Thoracic aorta (tissue), 2 donors: ENCODE measurements at places on chromosomes 5 and 9. TPM values are rescaled to one million over a fixed set of nuclear protein-coding genes. Genes with fewer than 3 reads are reported as not detected.

GRCh38 chr9:75531588-75531987, 358.9 kb upstream of the PCSK5 start:
- DNase-seq = peak; percentile 25

The ZBTB26 gene
- total RNA-seq = 4.9 TPM

- no peak for DNase-seq
Measured at GRCh38 chr9:36029202-36029601, 7.5 kb upstream of the RECK start.

DNA sequence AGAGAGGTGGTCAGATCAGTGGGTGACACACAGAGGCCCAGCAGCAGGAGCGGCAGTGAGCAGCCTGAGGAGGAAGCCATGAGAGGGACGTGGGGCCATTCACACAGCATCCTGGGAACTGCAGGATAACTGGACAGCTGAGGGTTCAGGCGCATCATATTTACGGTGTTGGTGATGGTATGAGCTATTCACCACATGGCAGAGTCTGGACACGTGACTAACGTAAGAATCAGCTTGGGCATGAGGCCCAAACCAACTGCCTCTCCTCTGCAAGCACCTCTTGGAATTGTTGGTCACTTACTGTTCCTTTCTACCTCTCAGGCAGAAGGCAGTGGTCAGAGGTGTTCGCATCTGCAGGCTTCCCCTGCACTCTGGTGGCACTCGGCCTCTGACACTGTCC, 141.1 kb downstream of the ENTREP1 start:
- DNase-seq = no peak

DNA sequence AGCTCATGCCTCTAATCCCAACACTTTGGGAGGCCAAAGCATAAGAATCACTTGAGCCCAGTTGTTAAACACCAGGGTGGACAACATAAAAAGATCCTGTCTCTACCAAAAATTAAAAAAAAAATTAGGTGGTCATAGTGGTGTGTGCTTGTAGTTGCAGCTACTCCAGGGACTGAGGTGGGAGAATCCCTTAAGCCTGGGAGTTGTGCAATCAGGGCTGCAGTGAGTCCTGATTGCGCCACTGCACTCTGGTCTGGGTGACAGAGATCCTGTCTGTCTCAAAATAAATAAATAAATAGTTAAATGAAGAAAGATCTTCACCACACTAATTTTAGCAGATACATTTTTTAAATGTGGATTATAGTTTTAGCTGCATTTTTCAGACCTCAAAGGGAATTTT, 433.2 kb downstream of the MAT2B start:
- no peak for DNase-seq

The CDH9 gene
- not detected for total RNA-seq

GRCh38 chr5:154479160-154479943, 1.3 kb upstream of the HAND1 start:
- no peak for DNase-seq

The NR2F1 gene
- 3.4 TPM for total RNA-seq

- DNase-seq = no peak
Measured at GRCh38 chr9:35956651-35957050, 1.3 kb downstream of the OR2S2 start.

- no peak for DNase-seq
Measured at GRCh38 chr9:132216861-132217619, 55.2 kb downstream of the NTNG2 start.

The IL5 gene
- total RNA-seq = not detected

GRCh38 chr5:106728208-106728607, 942.5 kb downstream of the EFNA5 start:
- no peak for DNase-seq

The TMED7 gene
- 132 TPM for total RNA-seq

DNA sequence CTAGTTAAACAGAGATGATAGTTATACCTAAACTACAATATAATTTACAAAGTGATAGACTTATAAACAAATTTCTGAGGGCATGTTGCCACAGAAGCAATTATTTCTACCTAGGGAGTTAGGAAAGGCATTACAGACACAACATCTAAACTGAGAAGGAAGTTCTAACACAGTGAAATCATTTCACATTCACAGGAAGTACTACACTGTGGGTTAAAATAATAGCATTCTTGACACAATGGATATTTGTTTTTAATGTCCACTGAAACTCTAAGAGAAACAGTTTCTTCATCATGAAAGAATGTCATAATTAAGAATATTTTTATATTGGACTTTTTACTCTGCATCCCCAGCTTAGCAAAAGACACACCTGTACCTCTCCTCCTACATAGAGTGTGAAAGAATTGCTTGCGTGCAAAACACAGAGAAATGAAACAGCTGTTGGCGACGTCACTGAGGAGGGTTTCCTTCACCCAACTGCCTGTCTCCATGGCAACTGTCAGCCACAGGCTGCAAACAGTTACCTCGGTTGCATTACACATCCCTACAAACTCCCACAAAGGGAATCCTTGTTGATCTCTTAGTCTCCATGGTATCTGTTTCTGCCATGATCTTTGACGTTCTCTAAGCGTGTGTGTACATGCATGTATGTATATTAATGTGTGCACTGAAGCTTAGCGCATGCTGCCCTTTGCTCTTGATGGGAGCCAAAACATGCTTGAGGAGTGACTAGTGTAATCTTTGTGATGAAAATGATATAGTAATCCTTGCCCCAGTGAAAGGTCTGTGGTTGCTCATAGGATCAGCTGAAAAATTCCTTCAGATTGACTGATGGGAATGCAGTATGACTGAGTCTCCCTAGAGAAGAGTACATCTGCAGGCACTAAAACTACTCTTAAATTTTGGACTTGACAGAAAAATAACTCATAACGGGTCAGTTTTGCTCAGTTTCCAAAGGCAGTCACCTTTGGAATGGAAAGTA, 168.5 kb downstream of the ACTL7B start:
- DNase-seq = no peak

DNA sequence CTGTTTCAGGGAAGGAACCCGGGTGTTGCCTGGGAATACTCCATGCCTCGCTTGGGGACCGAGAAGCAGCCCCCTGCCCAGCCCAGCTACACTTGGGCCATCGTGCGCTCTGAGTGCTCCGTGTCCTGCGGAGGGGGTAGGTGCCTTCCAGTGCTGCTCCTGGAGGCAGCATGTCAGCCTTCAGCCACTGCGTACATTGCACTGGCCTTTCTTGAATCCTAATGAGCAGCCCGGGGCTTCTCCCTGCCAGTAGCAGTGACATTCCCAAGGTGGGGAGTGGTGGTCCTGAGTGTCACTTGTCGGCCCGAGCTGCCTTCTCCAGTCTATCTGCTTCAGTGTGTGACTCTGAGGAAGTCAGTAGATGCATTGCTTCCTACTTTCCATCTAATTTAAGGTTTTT, 101.9 kb downstream of the ADAMTS16 start:
- DNase-seq = no peak

DNA sequence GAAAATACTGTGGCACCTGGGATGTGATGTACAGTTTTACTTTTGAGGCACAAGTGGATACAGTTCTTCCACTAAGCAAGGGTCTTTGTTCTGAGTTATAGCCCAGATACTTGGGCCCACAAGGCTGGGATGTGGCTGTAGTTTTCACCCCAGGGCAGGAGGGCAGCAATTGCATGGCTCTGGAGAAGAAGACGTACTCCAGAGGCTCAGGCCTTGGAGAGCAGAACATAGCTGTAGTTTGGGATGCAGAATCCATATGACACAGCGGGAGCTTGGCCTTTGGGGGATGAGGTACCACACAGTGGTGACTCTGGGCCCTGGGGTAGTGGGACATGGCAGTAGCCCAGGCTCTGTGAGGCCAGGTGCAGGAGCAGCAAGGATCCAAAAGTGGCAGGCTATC, 110.8 kb upstream of the FSTL4 start:
- DNase-seq = no peak

DNA sequence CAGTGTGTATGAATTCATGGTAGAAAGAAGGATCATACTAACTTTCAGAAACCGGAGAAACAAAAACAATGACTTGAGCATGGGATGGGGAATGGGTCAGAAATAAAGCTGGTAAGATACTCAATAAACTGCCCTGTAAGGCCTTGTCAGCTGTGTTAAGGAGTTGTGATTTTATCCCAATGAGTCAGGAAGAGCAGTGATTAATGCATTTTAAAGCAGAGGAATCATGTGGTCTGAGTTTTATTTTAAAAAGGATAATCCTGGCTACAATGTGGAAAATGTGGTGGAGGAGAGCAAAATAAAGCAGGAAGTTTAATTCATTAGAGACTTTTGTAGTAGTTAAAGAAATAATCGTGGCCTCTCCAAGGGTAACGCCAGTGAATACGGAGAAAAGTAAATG, 28.7 kb downstream of the DHX29 start:
- no peak for DNase-seq

GRCh38 chr5:115471345-115472063, 73.1 kb downstream of the FEM1C start:
- DNase-seq = no peak

GRCh38 chr5:154107010-154107409, 68.2 kb downstream of the MFAP3 start:
- DNase-seq = no peak

The REEP2 gene
- 11.5 TPM for total RNA-seq

GRCh38 chr5:89289604-89290003, 406.6 kb upstream of the MEF2C start:
- DNase-seq = no peak

- DNase-seq = no peak
Measured at GRCh38 chr5:180330810-180331646, 22.1 kb downstream of the GFPT2 start.

DNA sequence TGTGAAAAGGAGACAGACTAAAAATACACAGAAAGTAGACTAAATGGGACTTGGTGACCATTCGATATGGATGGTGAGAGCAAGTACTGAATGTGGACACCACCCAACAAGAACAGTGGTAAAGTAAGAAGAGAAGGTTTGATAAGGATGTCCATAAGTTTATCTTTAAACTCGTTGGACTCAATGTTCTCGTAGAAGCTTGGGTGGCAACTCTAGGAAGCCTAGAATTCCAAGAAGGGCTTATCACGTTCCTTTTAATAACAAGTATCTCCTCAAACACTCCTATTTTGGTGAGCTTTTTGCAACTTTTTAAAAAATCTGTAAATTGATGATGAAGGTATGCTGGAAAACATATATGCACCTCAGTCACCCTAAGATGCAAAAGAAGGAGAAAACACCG, 108.6 kb upstream of the CDH6 start:
- DNase-seq = no peak

DNA sequence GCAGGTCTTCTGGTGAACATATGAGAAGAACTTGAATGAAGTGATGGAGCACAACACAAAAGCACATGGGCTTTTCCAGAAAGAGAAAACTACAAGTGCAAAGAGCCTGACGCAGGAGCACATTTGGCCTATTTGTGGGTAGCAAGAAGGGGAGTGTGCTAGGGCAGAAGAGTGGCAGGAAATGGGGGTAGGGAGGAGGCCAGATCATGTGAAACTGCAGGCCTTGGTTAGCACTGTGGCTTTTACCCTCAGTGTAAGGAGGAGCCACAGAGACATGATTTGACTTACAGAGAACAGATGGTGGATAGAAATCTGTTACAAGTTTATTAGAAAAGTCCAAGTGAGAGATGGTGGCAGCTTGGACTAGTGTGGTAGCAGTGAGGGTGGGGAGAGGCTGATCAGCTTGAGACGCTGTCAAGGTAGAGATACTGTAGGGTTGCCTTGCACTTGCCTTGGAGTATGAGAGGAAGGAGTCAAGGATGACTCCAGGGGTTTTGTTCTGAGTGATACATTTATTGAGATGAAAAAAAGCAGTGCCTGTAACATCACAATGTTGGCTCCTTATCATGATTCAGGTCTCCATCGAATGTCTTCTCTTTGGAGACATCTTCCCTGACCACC, 126.7 kb downstream of the PPP2R2B start:
- DNase-seq = no peak

DNA sequence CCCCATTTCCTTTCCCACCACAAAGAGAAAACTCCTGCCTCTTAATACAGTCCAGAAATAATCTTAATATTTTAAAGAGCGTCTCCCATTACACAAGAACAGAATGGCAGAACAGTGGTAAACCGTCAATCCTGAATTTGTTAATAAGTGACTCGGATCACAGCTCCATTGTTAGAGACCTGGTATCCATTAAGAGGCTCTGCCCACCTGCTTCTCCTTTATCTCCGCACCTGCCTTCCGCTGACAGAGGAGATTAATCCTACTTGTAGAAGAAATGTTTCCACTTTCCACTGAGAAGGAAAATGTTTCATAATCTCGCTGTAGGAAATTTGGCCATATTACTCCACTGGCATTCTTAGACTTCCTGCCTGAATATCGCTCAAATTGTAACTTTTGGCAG, 1493.2 kb downstream of the MAT2B start:
- no peak for DNase-seq

The IFNA2 gene
- not detected for total RNA-seq

DNA sequence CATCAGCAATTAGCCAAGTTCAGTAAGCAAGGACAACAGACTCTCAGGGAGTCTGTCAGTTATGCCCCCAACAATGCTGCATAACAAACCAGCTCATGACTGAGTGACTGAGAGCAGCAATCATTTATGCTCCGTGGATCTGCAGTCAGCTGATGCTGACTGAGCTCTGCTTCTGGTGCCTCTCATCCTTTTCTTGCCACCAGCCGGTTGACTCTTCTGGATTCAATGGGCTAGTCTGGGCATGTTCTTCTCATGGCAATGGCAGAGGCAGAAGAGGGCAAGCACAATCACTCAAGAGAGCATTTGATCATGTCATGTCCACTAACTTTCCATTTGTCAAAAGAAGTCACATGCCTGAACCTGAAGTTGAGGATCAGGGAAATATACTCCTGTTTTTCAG, 157.0 kb upstream of the NTRK2 start:
- no peak for DNase-seq

The VCAN gene
- total RNA-seq = 1,101 TPM

The MROH2B gene
- not detected for total RNA-seq

The CA9 gene
- not detected for total RNA-seq

The CDHR2 gene
- total RNA-seq = not detected

DNA sequence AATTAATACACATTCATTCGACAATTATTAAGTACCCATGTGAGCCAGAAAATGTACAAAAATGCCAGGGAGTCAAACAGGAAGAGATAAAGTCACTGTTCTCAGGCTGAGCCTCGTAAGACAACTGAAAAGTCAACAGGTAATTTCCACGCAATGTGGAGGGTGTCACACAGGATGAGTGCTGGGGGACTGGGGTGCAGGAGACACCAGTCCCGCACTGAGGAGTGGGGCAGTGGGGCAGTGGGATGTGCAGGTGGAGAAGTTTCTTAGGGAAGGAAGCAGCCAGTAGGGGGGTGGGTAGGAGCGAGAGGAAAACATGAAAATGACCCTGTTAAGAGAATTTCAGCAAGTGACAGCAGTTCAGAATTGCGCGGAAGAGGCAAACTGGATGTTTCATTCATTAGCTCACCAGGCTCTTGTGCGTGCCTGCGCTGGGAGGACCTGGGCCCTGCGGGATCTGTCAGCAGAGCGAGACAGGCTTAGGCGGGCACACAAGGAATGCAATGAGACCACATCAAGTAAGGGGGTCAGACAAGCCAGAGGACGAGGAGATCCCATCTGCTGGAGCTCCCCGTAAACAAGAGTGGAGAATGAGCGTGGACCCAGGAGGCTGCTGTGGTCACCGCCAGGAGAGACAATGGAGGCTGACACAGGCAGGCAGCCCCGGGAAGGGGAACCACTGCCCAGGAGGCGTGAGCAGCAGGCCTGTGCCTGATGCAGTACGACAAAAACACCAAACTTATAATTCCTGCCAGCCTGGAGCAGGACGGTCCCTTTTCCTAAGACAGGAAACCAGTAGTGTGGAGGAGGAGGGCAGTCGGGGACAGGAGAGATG, 21.0 kb downstream of the CAMSAP1 start:
- no peak for DNase-seq

GRCh38 chr5:57035955-57036354, 84.0 kb upstream of the MIER3 start:
- DNase-seq = no peak

- DNase-seq = no peak
Measured at GRCh38 chr9:28539434-28540070, 966.3 kb upstream of the C9orf72 start.

GRCh38 chr9:136867480-136867879, 1.4 kb upstream of the EDF1 start:
- DNase-seq = no peak
